Central memory CD4-positive, alpha-beta T cell (primary cell): ENCODE measurements at places on chromosomes 12 and 14.
A peak's percentile ranks its signal among the peaks of the same experiment; 100 is the strongest.

GRCh38 chr14:100842799-100843198 is 16.9 kb downstream of the MEG3 start:
- no peak for DNase-seq

- DNase-seq, result no peak
Observed at GRCh38 chr12:52257074-52257551, 17.3 kb upstream of the KRT86 start.

- DNase-seq, result no peak
Observed at GRCh38 chr14:85728476-85729065, 198.6 kb downstream of the FLRT2 start.

DNA sequence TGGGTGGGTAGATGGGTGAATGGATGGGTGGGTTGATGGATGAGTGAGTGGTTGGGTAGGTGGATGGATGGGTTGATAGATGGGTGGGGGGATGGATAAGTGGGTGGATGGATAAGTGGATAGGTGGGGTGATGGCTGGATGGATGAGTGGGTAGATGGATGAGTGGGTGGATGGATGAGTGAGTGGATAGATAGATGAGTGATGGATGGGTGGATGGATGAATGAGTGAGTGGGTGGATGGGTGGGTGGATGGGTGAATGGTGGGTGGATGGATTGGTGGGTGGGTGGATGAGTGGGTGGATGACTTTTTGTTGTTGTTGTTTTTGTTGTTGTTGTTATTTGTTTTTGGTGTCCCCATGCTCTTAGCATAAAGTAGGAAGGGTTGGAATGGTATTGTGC is 45.5 kb downstream of the TBX5 start:
- DNase-seq, result no peak

DNA sequence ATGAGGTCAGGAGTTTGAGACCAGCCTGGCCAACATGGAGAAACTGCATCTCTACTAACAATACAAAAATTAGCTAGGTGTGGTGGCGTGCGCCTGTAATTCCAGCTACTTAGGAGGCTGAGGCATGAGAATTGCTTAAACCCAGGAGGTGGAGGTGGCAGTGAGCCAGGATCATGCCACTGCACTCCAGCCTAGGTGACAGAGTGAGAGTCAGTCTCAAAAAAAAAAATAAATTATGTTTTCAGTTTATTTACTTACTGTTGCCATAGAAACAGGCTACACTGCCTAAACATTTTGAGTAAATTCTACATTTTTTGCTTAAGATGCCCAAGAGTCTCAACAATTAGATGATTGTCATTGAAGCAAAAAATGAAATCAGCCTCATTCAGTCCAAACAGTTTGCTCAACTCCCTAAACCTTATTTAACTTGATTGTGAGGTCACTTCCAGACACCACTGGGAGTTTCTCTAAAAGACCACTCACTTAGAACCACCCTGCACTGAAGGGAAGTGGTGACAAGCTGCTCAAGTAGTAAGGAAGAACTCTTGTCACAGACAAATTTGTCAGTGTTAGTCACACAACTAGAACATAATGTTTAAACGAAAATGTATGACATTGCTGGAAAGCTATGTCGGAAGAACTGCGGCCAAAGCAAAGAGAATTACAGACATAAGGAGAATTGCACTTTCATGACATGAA is 9.8 kb upstream of the GNPNAT1 start:
- no peak for DNase-seq

- DNase-seq, result no peak
Observed at GRCh38 chr12:66403746-66404145, 101.5 kb downstream of the HELB start.

GRCh38 chr14:93219103-93219726 is 12.2 kb downstream of the UBR7 start:
- DNase-seq, result peak; percentile 44

- peak; percentile 10 for DNase-seq
Observed at GRCh38 chr14:23028799-23029198, 5.9 kb downstream of the PSMB5 start.

DNA sequence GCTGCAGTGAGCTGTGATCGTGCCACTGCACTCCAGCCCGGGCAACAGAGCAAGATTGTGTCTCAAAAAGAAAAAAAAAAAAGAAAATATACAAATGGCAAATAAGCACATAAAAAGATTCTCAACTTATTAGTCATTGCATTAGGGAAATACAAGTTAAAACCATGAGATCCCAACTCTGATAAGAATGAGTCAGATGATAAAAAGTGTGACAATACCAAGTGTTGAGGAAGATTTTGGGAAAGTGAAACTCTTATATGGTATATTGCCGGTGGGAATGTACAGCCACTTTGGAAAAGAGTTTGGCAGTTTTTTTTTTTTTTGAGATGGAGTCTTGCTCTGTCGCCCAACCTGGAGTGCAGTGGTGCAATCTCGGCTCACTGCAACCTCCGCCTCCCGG is 7.6 kb upstream of the PRPF40B start:
- DNase-seq, result no peak

DNA sequence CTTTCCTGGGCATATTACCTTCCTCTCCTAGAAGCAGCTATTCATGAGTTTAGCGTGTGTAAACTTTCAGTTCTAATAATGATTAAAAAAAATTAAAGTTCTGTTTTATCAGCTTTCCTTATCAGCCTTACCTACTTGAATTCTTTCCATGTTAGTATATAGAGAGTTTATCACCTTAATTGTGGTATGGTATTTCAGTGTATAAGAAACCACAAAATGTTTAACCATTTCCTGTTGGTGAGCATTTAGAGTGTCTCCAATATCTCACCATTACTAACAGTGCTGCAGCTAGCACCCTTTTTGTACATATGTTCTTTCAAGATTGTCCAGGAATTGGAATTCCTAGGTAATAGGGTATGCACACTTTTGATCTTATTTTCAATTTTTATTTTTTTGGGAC is 89.5 kb downstream of the FBXO33 start:
- DNase-seq, result no peak

DNA sequence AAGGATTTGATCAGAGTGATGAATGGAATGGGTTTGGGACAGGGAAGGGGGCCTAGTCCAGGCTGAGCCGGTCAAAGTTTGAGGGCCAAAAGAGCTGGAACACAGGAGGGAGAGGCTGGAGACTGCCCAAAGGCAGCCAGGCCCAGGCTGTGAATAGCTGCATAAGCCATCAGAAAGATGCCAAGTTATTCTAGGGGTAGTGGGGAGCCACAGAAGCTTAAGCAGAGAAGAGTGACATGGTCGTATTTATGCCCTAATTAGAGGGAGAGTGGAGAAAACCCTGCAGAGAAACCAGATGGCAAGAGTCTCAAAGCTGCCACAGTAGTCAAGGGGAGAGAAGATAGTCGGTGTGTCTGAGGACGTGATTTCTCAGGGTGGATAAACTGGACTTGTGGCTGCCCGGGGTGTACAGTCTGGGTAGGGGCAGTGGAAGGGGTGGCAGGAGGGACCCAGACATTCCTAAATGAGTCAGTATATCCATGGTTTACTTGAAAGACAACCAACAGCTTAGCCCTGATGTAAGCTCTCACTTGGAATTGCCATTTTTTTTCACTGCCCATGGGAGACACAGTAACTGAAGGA is 99.2 kb downstream of the PRICKLE1 start:
- DNase-seq, result no peak

DNA sequence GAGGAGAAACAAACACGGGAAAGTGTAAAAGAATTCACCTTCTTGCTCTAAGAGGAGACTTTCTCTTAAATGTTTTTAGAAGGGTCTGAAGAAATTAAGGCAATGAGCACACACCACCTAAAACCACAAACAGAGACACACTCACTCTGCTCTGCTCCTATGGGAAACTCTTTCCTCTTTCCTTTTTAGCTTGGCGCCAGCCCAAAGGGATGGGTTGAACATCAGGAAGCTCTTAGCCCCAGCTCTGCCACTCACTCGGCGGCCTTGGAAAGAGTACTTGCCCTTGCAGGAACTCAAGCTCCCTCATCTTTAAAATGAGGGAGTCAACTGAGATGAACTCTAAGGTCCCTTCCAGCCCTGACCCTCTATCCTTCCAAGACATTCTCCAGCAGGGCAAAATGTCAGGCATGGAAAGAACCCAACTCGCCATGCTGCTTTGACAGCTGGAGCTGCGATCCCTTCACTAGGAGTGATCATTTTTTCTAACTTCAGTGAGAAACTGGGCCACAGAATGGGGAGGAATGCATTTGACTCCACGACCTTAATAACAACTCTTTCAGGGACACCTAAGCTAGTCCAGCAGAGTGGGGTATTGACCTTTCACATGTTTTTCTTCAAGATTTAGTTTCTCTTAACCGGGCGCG is 980 bp upstream of the RNASE8 start:
- no peak for DNase-seq

GRCh38 chr14:20754308-20754707 is 8.6 kb downstream of the EDDM3A start:
- DNase-seq, result no peak

DNA sequence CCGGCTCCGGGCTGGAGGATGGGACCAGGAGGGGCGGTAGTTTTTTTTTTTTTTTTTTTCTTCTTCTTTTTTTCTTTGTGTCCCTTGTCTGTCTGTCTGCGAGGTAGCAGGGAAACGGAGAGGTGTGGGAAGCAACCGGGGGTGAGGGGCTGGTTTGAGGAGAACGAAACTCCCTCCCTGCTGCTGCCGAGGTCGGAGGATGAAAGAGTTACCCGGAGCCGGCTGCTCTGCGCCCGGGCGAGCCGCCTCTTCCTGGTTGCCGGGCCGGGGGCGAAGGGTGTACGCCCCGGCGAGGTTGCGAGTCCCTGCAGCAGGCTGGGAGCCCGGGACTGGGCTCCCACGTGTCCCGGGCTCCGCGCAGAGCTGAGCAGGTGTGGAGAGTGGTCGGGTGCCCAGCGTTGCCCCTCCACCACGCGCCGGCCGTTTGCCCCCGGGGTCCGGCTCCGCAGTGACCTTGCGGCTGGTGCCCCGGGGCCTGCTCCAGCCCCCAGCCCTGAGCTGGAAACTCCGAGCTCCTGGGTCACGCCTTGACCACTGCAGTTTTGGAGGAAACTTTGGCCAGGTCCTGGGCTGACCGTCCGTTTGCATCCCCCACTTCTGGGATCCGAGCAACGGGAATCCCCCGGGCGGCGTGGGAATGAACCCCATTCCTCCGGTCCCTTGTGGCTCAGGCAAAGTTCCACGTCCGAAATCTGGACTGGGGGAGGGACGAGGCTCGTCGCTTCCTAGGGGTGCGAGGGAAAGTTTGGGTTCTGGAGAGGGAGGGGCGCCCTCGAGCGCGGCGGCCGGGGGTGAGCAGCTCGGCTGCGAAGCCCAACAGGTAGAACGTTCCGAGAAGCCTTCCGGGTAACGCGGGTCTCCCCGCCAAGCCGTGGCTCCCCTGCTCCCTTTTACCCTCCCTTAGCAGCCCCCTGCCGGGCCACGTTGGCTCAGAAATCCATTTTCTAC is 1.3 kb downstream of the CHST11 start:
- DNase-seq, result peak; percentile 55

GRCh38 chr12:32025906-32026305 is 66.7 kb downstream of the RESF1 start:
- peak; percentile 65 for DNase-seq

DNA sequence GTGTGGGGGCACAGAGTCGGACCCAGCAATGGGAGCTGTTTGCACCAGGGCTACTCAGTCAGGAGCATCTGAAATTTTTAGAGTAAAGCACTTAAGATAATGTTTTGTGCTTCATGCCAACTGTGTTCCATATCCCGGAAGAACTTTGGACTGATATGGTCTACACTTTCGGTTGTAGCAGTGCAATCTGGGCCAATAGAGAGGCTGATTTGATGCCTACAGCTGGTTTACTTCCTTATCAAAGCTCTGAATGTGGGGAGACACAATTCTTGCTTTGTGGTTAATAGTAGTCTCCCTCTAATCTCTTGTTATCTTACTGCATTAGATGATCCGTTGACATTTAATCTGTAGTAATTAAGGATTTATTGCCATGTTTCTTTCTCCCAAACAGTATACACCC is 7.8 kb upstream of the VDR start:
- no peak for DNase-seq

- DNase-seq, result no peak
Observed at GRCh38 chr12:9808504-9808903, 18.8 kb upstream of the KLRF1 start.

DNA sequence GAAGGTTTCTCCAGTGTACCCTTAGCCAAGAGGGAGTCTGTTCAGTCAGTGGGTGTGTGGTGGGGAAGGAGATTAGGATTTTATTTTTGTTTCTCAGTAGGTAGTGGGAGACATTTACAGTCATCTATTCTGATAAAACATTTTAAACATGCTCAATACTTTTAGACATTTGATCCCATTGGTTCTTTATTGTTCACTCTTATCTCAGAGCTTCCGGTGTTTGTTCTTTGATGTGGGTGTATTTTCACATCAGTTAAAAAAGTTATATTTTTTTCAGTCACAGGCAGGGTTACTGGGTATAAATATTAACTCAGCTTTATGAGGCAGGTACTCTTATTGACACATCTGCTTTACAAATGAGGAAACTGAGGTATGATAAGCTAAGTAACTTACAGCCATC is 43.3 kb upstream of the LRRK2 start:
- peak; percentile 33 for DNase-seq

DNA sequence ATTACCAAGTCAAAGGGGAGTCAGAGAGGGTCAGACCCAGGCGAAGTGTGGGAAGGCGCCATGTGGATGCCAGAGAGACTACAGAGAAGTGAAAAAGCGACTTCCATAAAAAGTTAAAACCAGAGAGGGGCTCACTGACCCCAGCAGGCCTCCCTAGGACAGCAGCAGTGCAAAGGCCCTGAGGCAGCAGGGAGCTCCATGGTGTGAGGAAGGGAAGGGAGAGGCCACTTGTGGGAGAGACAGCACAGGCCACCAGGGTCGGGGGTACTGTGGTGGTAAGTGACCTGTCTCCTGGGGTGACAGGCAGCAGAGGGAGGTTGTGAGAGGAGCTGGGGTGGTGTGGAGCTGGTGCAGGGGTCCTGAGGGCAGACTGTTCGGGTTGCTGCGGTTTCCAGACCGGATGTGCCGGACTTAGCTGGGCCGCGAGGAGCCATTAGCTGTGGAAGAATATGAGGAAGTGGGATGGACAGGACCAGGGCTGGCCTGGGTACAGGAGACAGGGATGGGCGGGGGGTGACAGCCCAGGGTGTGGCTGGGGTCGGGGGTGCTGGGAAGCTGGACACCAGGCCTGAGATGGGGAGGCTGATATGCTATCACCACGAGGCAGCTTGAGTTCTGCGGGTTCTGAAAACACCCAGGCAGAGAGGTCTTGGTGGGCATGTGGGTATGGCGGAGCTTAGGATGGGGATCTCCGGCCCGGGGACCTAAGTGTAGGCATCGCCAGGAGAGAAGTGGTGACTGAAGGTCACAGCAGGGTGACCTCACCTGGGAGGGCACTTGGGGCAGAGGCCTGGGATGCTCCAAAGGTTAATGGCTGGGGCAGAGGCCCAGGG is 22.7 kb downstream of the SETD1B start:
- no peak for DNase-seq

DNA sequence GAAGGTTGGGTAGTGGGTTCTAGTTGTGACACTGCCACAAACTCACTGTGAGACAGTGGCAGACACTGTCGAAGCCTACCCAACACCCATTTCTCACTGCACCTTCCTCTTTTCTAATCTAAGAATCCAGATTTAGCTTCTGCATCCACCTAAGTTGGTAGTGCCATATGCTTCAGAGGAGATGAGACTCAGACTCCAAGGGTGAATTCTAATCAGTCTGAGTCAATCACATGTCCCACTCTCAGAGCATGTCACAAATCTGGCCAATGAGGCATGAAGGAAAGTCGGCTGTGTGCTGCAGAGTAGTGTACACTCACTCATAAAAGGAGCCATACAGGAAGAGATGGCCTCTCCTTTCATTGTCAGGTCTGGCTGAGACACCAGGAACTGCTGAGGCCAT is 102.1 kb upstream of the RAP1B start:
- no peak for DNase-seq

- DNase-seq, result no peak
Observed at GRCh38 chr12:12460935-12461922, 101.4 kb downstream of the DUSP16 start.

- no peak for DNase-seq
Observed at GRCh38 chr12:41460906-41461305, 272.8 kb downstream of the PDZRN4 start.
